ENCODE measurements at places on chromosomes 16 and 17. TPM values are rescaled to one million over a fixed set of nuclear protein-coding genes. Genes with fewer than 3 reads are reported as not detected.

DNA sequence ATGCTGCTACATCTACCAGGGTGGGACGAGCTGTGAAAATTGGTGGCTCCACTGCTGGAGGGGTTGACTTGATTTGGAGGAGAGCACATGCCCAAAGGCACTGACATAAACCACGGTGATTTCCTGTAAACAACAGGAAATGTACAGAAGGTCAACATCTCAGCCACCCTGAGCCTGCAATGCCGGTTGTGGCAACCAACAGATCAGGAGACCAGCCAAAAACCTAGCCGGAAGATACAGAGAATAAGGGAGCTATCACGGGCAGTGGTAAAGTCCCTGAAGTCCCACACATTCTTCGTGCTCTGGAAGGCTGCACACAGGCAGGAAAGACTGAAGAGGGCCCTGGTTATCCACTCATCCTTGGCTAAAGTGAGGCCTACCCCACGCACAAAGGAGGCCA, 56.2 kb downstream of the ADCY9 start:
- H3K27me3 ChIP-seq = no peaks in the 10 kb centered on the region
- H3K4me1 ChIP-seq = peaks cover 23% of the 10 kb centered on the region
- H3K36me3 ChIP-seq = no peaks in the 10 kb centered on the region
- H3K4me3 ChIP-seq = no peak overlapping the region

DNA sequence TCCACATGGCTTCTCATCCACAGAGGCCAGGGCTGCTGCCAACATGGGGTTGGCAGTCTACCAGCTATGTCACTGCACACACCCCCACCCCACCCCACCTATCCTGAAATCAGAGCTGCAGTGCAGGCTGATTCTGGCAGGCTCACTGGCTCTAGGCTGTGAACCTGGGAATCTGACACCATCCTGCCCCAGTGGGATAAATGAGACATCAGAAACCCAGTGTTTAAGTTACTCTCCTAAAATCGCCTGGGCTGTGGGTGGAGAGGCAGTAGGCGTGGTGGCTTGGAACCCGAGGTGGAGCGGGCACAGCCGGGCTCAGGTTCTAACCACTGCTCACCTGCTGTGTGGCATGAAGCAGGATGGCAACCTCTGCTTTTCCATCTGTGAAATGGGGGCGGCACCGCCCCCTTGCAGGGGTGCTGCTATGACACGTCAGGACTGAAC, 5.6 kb downstream of the SLC38A8 start:
- no peaks in the 10 kb centered on the region for H3K36me3 ChIP-seq
- H3K4me1 ChIP-seq = no peaks in the 10 kb centered on the region
- H3K4me3 ChIP-seq = no peak overlapping the region
- no peaks in the 10 kb centered on the region for H3K27me3 ChIP-seq
- no peak overlapping the region for H3K27ac ChIP-seq
- no peak for DNase-seq

RFWD3 gene
- 44.9 TPM for total RNA-seq

CBX2 gene
- total RNA-seq = not detected

DNA sequence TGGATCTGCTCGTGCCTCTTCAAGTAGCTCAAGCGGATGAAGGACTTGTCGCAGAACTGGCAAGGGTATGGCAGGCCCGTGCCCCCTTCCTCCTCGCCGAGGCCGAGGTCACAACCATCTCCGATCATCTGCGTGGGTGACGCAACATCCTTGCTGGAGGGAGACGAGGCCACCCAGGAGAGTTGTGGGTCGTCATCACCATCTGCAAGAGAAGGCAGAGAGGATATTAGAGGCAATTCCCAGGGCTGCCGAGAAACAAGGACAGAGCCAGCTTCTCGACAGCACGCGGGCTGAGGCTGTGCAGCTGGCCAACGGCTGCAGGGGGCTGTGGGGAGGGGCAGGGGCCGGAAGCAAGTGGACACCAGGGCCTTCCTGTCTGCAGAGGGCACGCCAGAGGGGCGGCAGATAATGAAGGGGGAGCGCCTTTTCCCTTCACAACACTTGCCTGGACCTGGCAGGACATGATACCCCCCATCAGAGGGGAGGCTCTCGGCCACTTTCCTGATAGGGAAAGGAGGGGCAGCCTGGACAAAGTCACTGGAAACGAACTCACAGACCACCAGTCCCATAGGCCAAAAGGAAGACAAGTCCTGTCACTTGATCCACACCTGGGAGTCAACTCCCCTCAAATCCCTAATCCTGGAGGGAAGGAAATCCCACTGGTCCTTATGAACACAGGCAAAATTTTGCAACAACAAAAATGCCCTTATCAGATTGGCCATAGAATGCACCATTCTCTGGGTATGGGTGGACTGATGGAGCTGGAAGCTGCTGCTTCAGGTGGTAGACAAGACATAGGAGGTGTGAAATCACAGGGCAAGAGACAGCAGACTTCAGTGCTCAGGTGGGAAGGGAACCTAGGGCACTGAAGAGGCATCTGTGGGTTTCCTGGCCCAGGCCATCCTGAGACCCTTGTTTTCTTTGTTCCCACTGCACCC, 217.0 kb downstream of the ZNF423 start:
- H3K27ac ChIP-seq = no peak overlapping the region
- no peaks in the 10 kb centered on the region for H3K27me3 ChIP-seq
- H3K4me1 ChIP-seq = no peaks in the 10 kb centered on the region
- H3K4me3 ChIP-seq = no peak overlapping the region
- no peak for DNase-seq

GRCh38 chr17:66830451-66830850, 4.5 kb upstream of the CACNG5 start:
- H3K4me1 ChIP-seq = no peaks in the 10 kb centered on the region
- H3K27me3 ChIP-seq = peaks cover 35% of the 10 kb centered on the region

DNA sequence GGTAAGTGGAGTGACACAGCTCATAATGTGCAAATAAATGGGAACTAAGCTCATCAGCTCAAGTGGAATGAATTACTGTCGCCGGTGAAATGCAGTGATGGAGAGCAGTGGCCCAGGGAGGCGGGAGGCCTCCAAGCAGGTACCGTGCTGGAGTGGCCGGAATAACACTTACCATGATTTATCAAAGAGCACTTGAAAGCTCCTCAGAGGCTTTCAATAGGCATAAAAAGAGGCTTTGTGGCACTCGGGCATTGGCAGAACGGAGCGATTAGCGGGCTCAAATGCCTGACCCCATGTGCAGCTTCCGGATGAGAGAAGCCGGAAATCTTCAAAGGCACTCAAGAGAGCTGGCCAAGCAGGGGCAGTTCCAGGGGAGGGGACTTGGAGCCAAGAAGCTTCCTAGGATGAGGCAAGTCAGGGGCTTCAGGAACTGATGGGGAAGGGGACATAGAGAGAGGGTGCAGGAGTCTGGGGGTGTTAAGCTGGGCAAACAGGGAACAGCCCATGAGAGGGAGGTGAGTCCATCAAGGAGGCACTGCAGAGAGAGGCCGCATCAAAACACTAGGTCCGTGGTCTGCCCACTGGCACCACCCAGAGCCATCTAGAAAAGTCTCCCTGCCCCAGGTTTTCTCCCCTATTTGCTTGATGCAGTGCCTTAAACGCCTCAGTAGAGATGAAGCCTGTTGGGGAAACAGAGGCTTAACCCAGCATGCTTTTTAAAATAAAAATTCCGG, 144.0 kb upstream of the IRX6 start:
- H3K27ac ChIP-seq = no peak overlapping the region
- peaks cover 3% of the 10 kb centered on the region for H3K27me3 ChIP-seq

DNA sequence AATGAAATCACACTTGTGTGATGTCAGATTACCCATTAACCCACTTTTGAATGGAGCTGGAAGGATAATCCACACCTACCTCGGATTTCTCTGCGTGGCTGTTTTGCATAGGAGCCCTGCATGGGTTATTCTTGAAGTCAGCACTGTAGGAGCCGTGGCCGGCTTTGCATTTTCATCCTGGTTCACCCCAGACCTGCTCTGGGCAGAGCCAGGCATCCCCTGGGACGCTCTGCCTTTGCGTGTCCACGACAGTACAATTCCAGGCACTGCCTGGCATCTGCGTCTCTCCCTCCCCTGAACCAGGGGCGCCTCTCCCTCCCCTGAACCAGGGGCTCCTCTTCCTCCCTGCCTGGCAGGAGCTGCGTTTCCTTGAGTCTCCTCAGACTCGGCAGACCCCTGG, 29.7 kb upstream of the ZNF750 start:
- no peaks in the 10 kb centered on the region for H3K27me3 ChIP-seq
- no peak for DNase-seq
- H3K27ac ChIP-seq = no peak overlapping the region
- H3K4me1 ChIP-seq = peaks cover 46% of the 10 kb centered on the region
- peaks cover 41% of the 10 kb centered on the region for H3K36me3 ChIP-seq
- H3K4me3 ChIP-seq = no peak overlapping the region

GRCh38 chr17:28078341-28079229, 36.1 kb downstream of the NLK start:
- no peaks in the 10 kb centered on the region for H3K27me3 ChIP-seq
- DNase-seq = no peak
- H3K4me3 ChIP-seq = no peak overlapping the region

CSH1 gene
- total RNA-seq = not detected

- peaks cover 79% of the 10 kb centered on the region for H3K36me3 ChIP-seq
- no peak overlapping the region for H3K27ac ChIP-seq
- H3K4me3 ChIP-seq = no peak overlapping the region
Observed at GRCh38 chr16:71762186-71762585, 37.7 kb upstream of the PHLPP2 start.

NACA2 gene
- not detected for total RNA-seq

DNA sequence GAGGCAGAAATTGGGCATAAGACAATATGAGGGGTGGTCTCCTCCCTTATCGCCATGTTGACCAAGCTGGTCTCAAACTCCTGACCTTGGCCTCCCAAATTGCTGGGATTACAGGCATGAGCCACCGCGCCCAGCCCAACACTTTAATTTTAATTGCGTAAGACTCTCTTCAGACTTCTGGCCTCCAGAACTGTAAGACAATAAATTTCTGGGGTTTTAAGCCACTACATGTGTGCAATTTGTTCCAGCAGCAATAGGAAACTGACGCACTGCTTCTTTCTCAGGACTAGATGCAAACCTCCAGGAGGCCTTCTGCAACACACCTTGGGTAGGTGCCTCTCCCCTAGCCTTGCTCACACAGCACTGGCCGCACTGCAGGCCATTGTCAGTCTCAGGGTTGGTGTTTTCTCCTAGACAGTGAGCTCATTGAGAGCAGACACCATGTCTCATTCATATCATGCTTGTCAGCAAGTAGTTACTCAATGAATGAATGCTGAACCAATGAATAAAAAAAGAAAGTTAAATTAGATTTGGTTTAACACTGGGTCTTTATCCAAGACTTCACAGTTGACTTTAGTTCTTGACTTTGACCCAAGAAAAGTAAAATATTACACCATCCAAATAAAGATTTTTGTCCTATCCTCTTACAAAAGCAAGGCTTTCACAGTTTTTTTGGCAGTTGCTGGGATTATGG, 5.5 kb upstream of the ACSF2 start:
- H3K36me3 ChIP-seq = no peaks in the 10 kb centered on the region
- no peak for DNase-seq
- peaks cover 19% of the 10 kb centered on the region for H3K4me1 ChIP-seq
- no peak overlapping the region for H3K4me3 ChIP-seq

- no peaks in the 10 kb centered on the region for H3K27me3 ChIP-seq
- no peak overlapping the region for H3K27ac ChIP-seq
- H3K4me3 ChIP-seq = no peak overlapping the region
- no peaks in the 10 kb centered on the region for H3K4me1 ChIP-seq
- H3K36me3 ChIP-seq = no peaks in the 10 kb centered on the region
Observed at GRCh38 chr17:43381204-43381603, 17.6 kb upstream of the ARL4D start.
